ENCODE measurements at places on chromosomes 2 and 18. TPM values are rescaled to one million over a fixed set of nuclear protein-coding genes. Genes with fewer than 3 reads are reported as not detected.
A peak's percentile ranks its signal among the peaks of the same experiment; 100 is the strongest.

The SPR gene
- total RNA-seq, result 56.3 TPM

- H3K27ac ChIP-seq, result no peak overlapping the region
- no peaks in the 10 kb centered on the region for H3K27me3 ChIP-seq
- no peak overlapping the region for H3K4me3 ChIP-seq
- H3K4me1 ChIP-seq, result peaks cover 8% of the 10 kb centered on the region
- no peaks in the 10 kb centered on the region for H3K36me3 ChIP-seq
Measured at GRCh38 chr2:144385381-144385780, 134.5 kb downstream of the ZEB2 start.

DNA sequence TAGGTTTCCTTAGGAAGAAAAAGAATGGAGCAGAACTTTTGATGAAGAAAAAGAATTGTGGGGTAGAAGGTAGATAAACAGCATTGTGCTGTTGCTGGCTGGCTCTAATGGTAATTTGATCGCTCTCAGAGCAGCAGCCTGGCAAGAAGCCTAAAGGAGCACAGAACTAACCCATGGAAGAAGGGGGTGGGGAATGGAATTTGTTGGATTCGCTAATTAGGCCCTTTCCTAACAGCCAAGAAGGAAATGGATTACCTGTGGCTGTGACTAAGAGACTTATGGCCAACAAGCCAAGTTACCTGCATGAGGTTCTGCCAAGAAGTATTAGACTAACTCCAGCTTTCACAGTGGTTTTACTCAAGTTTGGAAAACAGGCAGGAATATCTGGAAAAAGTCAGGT lies 210.6 kb downstream of the IKZF2 start:
- H3K27me3 ChIP-seq, result no peaks in the 10 kb centered on the region
- H3K36me3 ChIP-seq, result no peaks in the 10 kb centered on the region
- no peak for DNase-seq
- no peak overlapping the region for H3K27ac ChIP-seq

The DQX1 gene
- total RNA-seq, result 0.08 TPM

- H3K27me3 ChIP-seq, result no peaks in the 10 kb centered on the region
- DNase-seq, result no peak
- peaks cover 11% of the 10 kb centered on the region for H3K4me1 ChIP-seq
- no peak overlapping the region for H3K4me3 ChIP-seq
- no peaks in the 10 kb centered on the region for H3K36me3 ChIP-seq
- peak overlapping the region; percentile 25 for H3K27ac ChIP-seq
Measured at GRCh38 chr2:240374085-240374907, 61.2 kb upstream of the GPC1 start.

GRCh38 chr2:233531955-233532354 lies 34.6 kb downstream of the USP40 start:
- H3K27ac ChIP-seq, result no peak overlapping the region
- no peak overlapping the region for H3K4me3 ChIP-seq
- no peak for DNase-seq
- H3K4me1 ChIP-seq, result no peaks in the 10 kb centered on the region
- peaks cover 7% of the 10 kb centered on the region for H3K36me3 ChIP-seq

- no peak for DNase-seq
- H3K36me3 ChIP-seq, result no peaks in the 10 kb centered on the region
- H3K4me1 ChIP-seq, result no peaks in the 10 kb centered on the region
Measured at GRCh38 chr2:122167515-122167914, 412.1 kb downstream of the TSN start.

- H3K4me1 ChIP-seq, result no peaks in the 10 kb centered on the region
- no peaks in the 10 kb centered on the region for H3K36me3 ChIP-seq
- no peaks in the 10 kb centered on the region for H3K27me3 ChIP-seq
- no peak overlapping the region for H3K4me3 ChIP-seq
Measured at GRCh38 chr2:73995810-73996209, 11.1 kb downstream of the TET3 start.

- H3K36me3 ChIP-seq, result no peaks in the 10 kb centered on the region
- H3K4me1 ChIP-seq, result no peaks in the 10 kb centered on the region
- no peak overlapping the region for H3K4me3 ChIP-seq
- H3K27ac ChIP-seq, result no peak overlapping the region
- no peaks in the 10 kb centered on the region for H3K27me3 ChIP-seq
Measured at GRCh38 chr18:78239090-78239457, 740.5 kb upstream of the SALL3 start.

The ACVR1 gene
- total RNA-seq, result 9.3 TPM

Measured in liver (tissue), 10 donors.